ENCODE measurements at places on chromosomes 5 and 9.
A peak's percentile ranks its signal among the peaks of the same experiment; 100 is the strongest.

- no peak for DNase-seq
Measured at GRCh38 chr9:4837261-4838188, 44.8 kb downstream of the RCL1 start.

GRCh38 chr5:76547891-76548524 is 75.2 kb downstream of the F2RL2 start:
- no peak for DNase-seq

DNA sequence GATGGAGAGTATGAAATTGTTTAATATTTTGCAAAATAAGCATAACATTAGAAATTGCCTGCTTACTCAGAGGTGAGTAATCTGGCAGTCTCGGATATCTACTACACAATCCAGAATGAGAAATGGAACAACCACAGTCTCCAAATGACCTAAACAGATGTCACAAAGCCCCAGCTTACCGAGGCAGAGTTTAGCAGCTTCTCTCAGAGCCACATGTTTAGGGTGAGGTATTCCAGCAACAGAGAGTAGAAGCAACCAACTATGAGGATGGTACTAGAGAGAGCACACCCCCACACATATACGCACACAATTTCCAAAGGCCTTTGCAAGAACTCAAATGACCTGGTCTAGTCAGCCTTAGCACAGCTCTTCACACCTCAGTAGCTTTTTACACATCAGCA is 122.7 kb upstream of the LPAR1 start:
- no peak for DNase-seq

GRCh38 chr9:127451858-127452656 is 747 bp downstream of the LRSAM1 start:
- peak; percentile 8 for DNase-seq

DNA sequence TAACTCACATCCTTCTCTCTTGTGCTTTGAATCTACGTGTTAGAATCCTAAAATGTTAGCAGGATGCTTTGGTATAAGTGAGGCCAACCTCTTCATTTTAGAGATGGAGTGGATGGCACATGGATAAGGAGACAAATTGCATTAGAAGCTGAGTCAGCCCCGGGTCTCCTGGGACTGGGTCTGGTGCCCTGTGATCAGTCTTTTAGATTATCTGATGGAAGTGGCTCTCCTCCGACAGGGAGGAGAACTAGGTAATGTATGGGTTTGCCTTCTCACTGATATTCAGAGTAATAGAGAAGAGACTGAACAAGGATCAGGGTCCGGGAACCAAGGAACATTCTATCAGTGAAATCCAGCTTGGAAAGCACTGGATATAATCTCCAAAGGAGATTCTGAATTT is 74.9 kb upstream of the TNFSF8 start:
- no peak for DNase-seq

- no peak for DNase-seq
Measured at GRCh38 chr5:149956685-149957084, 3.9 kb upstream of the SLC26A2 start.

DNA sequence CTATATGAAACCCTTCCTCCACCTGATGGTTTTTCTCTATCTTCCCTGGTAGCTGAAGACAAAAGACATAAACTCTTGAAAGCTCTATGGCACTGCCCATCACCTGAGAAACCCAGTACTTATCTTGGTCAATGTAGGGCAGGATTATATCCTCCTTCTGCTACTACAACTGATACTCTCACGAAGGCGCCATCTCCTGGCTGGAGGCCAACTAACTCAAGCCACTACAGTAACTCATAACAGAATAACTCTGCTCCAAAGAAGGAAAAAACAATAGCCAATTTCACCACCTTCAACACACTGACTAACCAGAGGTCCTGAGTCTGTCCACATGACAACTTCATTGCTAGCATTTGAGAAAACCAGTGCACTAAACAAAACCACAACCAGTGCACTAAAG is 409.2 kb downstream of the CETN3 start:
- DNase-seq = no peak

DNA sequence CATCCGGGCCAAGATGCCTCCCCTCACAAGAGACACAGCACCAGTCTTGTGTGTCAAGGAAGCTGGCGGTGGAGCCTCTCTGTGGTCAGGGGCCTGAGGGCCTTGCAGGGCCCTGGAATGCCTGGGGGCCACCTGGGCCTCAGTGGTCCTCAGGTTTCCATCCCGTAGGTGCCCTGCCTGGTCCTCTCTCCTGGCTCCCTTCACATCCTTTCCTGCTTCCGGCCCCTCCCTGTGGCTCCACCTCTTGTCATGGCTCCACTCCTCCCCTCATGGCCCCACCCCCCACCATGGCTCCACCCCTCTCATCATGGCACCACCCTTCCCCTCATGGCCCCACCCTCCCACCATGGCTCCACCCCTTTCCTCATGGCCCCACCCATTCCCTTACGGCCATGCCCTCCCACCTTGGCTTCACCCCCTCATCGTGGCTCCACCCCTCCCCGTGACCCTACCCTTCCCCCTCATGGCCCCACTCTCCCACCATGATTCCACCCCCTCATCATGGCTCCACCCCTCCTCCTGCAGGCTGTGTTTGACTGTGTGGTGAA is 175.8 kb downstream of the CACNA1B start:
- DNase-seq = no peak

DNA sequence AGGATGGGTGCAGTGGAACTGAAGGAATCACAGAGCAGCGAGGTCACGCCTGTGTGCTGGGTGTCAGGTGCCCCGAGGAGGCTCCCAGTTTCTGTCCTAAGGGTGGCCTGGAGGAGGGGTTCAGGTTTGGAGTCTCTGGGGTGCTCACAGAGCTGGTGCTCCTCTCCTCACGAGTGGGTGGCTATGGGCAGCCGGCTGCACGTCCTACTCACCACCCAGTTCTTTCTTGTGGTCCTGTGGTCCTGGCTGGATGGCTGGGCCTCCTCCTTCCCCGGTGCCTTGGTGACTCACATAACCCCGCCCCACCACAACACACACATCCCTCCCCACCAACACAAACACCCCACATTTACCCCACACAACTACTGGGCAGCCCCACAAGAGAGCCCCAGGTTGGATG is 9.9 kb upstream of the PTGS1 start:
- DNase-seq = no peak

GRCh38 chr5:78004559-78004958 is 228.4 kb upstream of the TBCA start:
- no peak for DNase-seq

All from effector CD8-positive, alpha-beta T cell (primary cell).